NCI-H187 treated with DMSO at 0.1 percent for 48 hours (cell line): ENCODE measurements at places on chromosomes 11 and 22.

GRCh38 chr11:114563077-114563476 is 3.4 kb upstream of the NXPE1 start:
- DNase-seq = no peak

- DNase-seq = no peak
Measured at GRCh38 chr22:37896181-37896592, 9.9 kb upstream of the MICALL1 start.

- no peak for DNase-seq
Measured at GRCh38 chr11:7196396-7197146, 55.1 kb upstream of the SYT9 start.

GRCh38 chr11:61150706-61151544 is 10.3 kb downstream of the VPS37C start:
- no peak for DNase-seq

DNA sequence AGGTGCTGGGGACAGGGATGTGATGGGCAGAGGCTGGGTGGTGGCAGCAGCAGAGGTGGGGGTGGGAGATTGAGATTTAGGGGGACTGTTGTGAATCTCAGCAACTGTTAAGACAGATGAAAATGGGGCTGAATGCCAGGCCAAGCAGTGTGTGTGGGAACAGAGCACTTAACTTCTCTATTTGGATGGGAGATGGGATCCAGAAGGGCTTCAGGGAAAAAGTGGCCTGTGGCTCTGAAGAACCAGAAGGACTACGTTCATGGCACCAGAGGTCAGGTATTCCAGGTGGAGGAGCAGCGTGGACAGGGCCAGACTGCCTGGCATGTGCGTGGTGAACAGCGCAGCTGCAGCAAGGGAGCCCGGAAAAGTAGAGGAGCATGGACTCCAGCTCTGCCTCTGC is 82.6 kb upstream of the SYT13 start:
- no peak for DNase-seq

DNA sequence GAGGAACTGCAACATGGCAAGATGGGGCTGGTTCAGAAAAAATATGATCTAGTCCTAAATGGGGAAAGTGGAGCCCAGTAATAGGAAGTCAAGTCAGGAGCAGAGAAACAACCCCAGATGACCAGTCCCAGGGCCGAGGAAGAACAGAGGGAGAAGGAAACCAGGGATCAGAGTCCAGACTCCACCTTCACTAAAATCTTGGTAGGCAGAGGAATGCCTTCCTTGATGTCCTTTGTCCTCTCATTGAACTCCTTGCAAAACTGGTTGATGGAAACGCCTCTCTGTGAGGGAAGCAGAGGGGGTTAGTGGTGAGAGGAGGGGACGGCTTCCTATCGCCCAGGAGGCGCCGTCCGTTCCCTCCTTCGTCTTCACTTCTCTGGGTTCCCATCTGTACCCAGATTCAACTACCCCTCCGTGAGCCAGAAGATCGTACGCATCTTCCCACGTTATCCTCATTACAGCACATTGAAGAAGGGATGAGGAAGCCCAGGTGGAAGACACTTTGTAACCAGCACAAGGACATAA is 607 bp downstream of the MRPL11 start:
- DNase-seq = no peak

- DNase-seq = no peak
Measured at GRCh38 chr11:113553235-113553634, 78.0 kb upstream of the DRD2 start.

GRCh38 chr22:36197065-36197440 is 4.6 kb downstream of the APOL4 start:
- no peak for DNase-seq

DNA sequence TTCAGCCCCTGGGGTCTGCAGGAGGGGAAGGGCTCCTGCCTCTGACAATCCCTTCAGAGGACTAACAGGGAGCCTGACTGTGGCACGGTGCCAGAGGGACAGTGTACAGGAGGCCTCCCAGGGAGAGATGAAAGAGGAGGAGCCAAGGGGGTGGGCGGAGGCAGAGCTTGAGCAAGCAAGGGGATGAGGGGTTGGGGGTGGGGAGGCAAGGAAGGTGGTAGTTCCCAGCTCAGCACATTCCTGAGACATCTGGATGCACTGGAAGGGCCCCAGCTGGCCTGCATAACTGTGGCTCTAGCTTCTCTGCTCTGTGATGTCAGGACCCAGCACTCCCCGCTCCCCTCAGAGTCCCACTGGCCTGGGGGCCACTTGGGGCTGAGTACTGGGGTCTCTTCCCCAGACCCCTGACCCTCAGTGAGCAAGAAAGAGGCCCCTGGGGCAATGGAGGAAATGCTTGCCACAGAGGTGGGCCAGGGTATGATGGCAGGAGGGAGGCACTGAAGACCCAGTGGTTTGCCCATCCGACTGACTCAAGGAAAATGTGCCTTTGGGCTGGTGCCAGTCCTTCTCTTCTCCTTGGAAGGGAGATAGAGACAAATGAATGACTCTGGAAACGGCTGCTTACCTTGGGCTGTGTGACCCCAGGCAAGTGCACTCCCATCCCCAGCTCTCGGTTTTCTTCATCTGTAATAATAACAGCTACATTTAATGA is 13.3 kb downstream of the CREB3L1 start:
- DNase-seq = no peak

DNA sequence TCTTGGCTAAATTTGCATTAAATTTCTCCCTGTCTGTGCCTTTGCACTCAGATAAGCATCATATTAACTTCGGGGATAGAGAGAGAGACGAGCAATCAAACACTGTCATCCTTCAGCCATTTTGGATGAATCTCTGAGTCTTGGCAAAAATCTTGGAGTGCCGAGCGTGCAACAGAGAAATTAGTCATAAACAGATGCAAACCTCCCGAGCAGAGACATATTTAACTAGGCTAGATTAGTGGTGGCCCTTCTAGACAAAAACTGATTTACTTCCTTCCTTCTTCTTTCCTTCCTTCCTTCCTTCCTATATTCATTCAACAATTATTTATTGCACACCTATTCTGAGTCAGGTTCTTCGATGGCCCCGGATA is 114.4 kb upstream of the BLID start:
- DNase-seq = no peak

- no peak for DNase-seq
Measured at GRCh38 chr22:27327981-27328721, 473.4 kb downstream of the MN1 start.

DNA sequence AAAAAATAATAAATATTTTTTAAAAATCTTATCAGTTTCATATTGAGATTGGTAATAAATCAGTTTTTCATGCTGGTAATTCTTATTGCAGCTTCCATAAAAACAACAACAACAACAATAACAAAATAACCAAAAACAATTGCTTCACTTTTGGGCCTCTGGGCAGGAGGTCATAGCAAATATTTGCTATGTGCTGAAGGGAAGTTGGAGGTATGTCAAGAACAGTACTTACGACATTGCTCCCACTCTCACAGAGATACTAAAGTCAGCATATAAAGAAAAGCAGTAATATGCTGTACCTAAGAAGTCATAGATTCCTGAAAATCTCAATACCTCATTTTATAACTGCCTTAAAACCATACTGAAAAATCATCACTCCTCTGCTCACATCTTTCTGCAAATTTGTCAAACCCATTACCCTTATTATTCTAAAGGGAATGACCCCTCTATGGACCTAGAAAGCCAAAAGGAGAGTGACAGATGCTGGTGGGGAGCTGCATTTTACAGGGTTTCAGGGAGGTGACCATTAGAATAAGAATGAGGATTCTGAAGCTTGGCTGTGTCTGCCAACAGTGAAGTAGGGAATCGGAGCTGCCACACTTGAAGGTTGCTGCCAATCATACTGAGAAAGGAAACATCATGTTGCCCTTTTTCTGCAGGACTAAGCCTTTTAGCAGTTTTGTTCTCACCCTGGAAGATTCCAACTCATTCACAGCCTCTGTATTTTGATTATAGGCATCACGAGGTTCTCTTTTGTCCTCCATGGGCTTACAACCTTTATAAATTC is 742.9 kb downstream of the LRRC4C start:
- DNase-seq = no peak

DNA sequence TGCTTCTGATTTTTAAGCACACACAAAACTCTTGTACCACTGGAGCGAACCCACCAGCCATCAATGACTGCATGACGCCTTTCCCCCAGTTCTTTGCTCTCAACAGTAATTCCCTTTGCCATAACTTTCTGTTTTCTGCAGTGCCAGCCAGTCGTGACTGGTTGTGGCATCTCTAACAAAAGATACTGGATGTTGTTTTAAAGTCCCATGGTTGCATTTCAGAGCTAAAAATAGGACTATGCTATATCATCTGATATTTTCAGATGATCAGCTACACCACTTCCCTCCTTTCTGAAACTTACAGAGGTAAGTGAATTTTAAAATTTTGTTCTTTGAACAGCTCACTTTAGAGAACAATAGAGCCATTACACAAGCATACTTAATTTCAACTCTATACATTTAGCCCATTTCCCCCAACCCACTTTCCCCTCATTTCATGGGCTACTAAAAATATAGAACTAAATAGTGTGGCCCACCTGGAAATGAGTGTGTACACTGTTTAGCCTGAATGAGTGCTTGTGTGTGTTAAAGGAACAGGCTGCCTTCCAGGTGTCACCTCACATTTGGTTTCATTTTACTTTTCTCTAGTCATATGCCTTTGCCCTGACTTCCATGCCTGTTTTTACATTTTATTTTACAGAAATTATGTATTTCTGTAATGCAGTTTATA is 136.9 kb upstream of the ZC3H12C start:
- DNase-seq = no peak

GRCh38 chr11:64084951-64085710 is 49.4 kb downstream of the FLRT1 start:
- DNase-seq = no peak

DNA sequence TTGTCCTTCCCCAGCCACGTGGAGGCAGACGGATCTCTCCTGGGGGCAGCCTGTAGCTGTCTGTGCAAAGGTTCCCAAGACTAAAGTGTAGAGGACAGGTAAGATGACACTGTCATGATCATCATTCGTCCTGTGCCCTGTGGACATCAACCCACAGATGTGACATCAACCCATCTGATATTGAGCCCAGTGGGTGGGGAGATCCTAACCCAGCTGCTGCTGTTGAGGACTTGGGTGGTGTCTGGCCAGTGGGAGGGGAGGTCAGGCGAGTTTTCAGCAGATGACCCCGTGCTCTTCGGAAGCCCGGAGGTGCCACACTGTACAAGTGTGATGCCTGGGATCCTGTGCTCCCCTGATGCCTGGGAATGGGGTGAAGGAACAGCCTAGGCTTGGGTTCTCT is 1.2 kb upstream of the GAL start:
- no peak for DNase-seq

DNA sequence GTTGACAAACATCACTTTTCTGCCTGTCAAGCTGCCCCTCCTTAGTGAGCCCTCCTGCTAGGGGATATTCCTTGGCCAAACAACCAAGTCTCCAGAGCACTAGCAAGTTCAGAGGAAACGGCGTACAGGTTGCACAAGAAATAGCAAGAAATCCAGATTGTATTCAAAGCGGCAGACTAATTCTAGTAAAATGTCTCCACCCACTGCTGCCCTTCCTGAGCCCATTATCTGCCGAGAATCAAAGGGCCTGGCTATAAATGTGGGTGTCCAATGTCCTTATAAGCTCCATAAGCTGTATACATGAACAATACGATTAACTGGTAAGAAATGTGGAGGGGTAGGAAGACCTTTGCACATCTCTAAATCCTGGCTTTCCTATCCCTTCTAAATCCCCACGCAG is 44.0 kb upstream of the AKIP1 start:
- DNase-seq = no peak

DNA sequence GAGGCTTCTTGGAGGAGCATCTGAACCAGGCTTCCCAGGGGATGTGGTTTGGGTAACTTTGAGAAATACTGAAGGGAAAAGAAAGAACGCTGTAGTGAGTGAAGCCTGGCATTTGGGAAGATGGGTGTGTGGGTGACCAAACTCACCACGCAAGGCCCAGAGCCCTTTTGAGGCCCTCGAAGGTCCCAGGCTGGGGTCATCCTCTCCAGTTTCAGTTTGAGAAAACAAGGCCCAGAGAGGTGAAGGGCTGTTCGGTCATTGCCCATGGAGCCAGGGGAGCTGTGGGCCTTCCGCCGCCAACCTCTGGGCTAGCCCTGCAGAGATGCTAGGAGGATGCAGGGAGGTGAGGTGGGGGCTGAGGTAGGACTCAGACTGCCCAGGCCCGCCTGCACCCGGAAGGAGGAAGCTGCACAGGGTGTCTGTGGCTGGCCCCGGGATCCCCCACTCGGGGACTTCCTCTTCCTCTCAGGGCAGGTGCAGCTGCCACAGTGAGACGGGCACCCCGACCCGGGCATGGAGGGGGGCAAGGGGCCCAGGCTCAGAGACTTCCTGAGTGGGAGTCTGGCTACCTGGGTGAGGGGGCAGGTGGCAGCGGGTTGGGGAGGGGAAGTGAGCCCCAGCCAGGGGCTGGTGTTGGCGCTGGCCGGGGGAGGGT is at the start of gene CCDC88B:
TSS of gene CCDC88B (plus strand) at position 451 of the 655 bp plus-strand sequence. CDS start at position 514, 63 bp downstream.
- no peak for DNase-seq

GRCh38 chr11:14657841-14658240 is 14.2 kb downstream of the PDE3B start:
- no peak for DNase-seq

GRCh38 chr22:50531546-50531961 is 1.7 kb upstream of the TYMP start:
- DNase-seq = no peak

DNA sequence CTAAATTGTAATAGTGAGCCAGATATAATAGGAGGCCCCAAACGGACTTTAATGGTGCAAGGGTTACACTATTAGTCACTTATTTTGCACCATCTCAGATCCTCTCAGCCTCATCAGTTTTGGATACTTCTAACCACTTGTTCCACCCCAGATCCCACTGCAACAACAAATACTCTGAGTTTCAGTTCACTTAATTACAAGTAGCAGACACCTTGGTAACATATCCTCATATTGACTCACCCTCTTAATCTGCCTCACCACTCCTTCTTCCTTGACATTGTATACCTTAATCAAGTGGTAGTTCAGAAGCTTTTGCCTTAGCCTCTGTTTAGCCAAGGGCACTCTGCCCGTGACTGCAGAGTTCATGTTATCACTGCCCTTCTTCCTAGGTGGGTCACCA is 256.1 kb upstream of the UBASH3B start:
- no peak for DNase-seq

- no peak for DNase-seq
Measured at GRCh38 chr11:48037709-48038468, 57.5 kb downstream of the PTPRJ start.

DNA sequence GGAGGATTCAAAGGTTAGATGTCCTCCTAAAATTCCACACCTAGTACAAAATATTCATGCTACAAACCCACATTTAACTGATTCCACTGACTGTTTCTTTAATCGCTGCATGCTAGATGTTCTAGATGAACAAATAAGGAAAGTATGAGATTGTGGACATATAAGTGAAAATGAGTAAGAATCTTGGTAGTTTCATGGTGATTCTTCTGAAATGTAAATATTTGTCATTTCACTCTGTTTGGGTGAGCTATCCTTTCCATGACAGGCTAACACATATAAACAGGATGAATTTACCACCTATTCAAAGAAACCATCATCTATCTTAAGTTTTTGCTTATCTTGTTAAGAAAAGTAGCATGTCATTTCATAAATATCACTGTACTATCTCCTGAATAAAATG is 14.8 kb downstream of the OR5B3 start:
- DNase-seq = no peak

DNA sequence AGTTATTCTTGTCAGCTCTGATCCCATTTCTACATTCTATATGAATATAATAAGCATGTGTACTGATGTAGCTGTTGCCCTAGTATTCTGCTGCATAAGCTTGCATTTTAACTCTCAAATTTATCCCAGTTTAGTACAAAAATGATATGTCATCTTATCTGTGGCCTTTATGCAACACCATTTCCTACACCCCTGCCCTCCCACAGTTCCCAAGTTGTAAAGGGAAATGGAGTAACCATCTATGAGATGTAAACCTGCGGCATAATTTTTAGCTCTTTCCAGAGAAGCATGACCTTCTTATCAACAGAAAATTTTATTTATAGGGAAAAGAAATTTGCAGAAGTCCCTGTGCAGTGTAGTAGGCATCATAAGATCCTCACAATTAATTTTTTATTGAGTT is 18.9 kb upstream of the CARD18 start:
- DNase-seq = no peak
